ENCODE measurements at places on chromosomes 12 and 14. TPM values are rescaled to one million over a fixed set of nuclear protein-coding genes. Genes with fewer than 3 reads are reported as not detected.

DNA sequence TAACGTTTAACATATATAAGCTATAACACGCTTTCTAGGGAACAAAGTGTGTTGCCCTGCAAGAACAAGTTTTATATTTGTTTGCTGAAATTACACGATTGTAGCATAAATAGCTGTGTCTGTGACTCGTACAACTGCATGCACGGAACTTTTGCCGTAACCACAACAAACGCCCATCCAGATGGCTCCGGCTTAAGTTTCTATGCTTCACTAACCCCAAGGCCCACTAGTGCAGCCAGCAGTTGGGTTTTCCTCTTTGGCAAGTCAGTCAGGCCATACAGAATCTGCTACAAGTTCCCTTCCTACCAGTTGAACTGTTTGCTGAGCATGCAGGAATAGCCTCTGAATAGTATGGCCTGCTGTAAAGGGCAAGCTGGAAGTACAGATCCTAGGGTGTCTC, 12.1 kb downstream of the CSRP2 start:
- no peak for DNase-seq

GRCh38 chr14:93347850-93348249, 868 bp downstream of the COX8C start:
- no peak for DNase-seq

- DNase-seq, result no peak
Measured at GRCh38 chr12:108378926-108379325, 39.8 kb upstream of the CMKLR1 start.

DNA sequence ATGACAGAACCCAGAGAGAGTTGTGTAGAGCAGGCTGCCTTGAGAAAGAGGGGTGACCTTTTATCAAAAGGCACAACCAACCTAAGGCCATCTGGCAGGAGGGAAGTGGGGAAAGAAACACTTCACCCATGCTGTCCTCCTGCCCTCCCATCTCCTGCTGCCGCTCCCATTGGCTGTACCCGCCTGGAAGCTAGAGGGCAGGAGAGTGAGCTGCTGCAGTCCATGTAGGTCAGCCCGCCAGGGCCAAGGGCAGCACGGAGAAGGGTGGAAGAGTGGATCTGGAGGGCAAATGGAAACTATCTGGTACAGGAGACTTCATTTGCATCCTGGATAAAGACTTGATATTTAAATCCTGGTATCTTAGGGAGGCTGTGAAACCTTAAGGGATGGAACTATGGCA, 11.5 kb upstream of the CABP1 start:
- no peak for DNase-seq

DNA sequence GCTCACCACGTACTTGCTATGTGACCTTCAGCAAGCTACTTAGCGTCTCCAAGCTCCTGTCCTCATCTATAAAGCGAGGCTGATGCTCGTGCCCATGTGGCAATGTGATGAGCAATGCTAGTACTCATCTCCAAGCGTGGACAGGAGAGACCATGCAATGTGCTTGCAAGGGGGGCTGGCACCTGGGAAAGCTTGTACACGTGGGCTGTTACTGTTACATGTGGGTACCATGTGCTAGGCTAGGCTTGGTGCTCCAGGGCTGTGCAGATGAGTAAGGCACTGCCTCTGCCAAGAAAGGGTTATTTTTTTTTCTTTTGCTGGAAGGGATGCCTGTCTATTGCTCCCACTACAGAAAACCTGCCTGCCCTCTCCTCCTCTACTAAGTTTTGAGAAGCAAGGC, 46.6 kb downstream of the TSPAN11 start:
- DNase-seq, result no peak

- DNase-seq, result no peak
Measured at GRCh38 chr14:67141146-67141900, 47.9 kb upstream of the GARIN2 start.

- no peak for DNase-seq
Measured at GRCh38 chr14:75822522-75823141, 159.2 kb downstream of the TGFB3 start.

- no peak for DNase-seq
Measured at GRCh38 chr12:14148489-14149270, 167.3 kb upstream of the GRIN2B start.

GRCh38 chr14:74532246-74532645, 38.7 kb downstream of the ISCA2 start:
- no peak for DNase-seq

DNA sequence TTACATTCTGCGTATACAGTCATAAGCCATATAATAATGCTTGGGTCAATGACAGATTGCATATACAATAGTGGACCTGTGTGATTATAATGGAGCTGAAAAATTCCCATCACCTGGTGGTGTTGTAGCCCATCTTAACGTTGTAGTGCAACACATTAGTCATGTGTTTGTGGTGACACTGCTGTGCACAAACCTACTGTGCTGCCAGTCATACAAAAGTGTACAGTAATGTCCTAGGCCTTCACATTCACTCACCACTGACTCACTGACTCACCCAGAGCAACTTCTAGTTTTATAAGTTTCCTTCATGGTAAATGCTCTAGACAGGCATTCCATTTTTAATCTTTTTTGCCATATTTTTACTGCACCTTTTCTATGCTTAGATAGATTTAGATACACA, 194.8 kb upstream of the SEL1L start:
- no peak for DNase-seq

DNA sequence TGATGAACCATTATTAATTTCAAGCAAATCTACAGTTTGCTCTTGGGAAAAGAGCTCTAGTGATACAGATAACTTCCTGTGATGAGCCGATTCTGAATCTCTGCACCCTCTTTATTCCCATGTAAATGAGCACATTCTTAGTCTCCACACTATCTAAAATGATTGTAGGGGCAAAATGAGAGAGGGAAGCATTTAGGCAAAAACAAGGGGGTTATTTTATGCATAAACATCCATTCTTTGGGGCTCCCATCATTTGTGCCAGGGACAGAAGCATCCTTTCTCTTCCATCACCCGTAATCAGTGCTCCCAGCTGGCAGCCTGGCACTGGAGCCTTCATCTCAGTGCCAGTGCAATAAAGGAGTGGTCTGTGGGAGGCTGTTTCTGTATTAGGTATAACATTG, 1.7 kb upstream of the GPD1 start:
- no peak for DNase-seq

DNA sequence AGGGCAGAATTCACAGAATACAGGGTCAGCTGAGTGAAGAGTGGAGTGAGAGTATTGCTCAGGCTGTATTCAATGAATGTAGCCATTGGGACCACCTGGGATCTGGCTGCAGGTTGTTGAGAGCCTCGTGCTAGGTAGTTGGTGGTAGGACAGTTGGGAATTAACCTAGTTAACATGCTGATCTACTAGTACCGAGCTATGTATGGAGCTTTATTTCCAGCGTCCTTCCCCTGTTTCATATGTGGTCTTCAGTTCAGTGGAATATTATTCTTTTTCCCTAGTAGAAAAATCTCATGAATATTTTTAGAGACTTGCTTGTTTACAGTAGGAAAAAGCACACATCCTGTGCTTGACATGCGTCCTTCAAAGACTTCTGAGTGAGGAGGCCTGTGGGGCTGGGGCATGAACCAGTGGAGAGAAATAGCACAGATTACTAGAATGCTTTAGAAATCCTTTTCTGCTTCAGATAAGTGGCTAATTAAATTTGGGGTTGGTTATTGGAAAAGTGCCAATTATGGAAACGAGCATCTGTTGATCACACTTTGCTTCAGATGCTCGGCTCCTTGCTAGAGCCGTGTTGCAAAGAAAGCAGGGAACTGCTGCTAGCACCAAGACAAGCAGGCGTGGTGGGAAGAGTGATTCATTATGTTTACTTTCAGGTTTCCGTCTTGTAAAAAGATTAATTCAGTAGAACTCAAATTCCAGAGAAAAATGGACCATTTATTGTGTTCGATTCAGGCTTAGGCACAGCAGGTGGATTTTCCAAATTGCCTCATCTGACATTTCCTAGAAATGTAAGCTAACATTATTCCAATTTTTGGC, 53.6 kb downstream of the ARF6 start:
- DNase-seq, result peak; percentile 31

GRCh38 chr12:68324531-68324930, 7.6 kb downstream of the MDM1 start:
- no peak for DNase-seq

GRCh38 chr12:102685841-102686240, 205.5 kb upstream of the IGF1 start:
- DNase-seq, result no peak

GRCh38 chr14:43449291-43449690, 1057.8 kb downstream of the FSCB start:
- no peak for DNase-seq

GRCh38 chr12:104105461-104105860, 32.5 kb downstream of the NFYB start:
- no peak for DNase-seq

GRCh38 chr14:67952381-67952780, 132.8 kb downstream of the RAD51B start:
- no peak for DNase-seq

Gene TAS2R30
- 0.97 TPM for total RNA-seq

GRCh38 chr12:89166525-89166934, 185.8 kb downstream of the DUSP6 start:
- no peak for DNase-seq

GRCh38 chr14:73014105-73014504, 12.8 kb downstream of the ZFYVE1 start:
- no peak for DNase-seq

Gene SDSL
- total RNA-seq, result 4.2 TPM

- no peak for DNase-seq
Measured at GRCh38 chr12:49553512-49554088, 14.3 kb downstream of the MCRS1 start.

Measured in left cardiac atrium (tissue), 4 donors.